ENCODE measurements at places on chromosomes 3 and 15. TPM values are rescaled to one million over a fixed set of nuclear protein-coding genes. Genes with fewer than 3 reads are reported as not detected.

TRIM71 gene
- total RNA-seq: not detected

KLHDC8B gene
- 4.6 TPM for total RNA-seq

GNAI2 gene
- 47.7 TPM for total RNA-seq

LCTL gene
- total RNA-seq: not detected

TM4SF18 gene
- total RNA-seq: 31.8 TPM

ARHGAP11A gene
- 76.2 TPM for total RNA-seq

MITF gene
- total RNA-seq: 9.8 TPM

DNAH12 gene
- not detected for total RNA-seq

GPR149 gene
- not detected for total RNA-seq

KLHL6 gene
- total RNA-seq: not detected

LRRC31 gene
- not detected for total RNA-seq

MKRN3 gene
- total RNA-seq: 2.6 TPM
